ENCODE measurements at places on chromosomes 5 and 9.

- DNase-seq = no peak
These were observed 14.1 kb upstream of the AK3 start for GRCh38 chr9:4755026-4755609.

DNA sequence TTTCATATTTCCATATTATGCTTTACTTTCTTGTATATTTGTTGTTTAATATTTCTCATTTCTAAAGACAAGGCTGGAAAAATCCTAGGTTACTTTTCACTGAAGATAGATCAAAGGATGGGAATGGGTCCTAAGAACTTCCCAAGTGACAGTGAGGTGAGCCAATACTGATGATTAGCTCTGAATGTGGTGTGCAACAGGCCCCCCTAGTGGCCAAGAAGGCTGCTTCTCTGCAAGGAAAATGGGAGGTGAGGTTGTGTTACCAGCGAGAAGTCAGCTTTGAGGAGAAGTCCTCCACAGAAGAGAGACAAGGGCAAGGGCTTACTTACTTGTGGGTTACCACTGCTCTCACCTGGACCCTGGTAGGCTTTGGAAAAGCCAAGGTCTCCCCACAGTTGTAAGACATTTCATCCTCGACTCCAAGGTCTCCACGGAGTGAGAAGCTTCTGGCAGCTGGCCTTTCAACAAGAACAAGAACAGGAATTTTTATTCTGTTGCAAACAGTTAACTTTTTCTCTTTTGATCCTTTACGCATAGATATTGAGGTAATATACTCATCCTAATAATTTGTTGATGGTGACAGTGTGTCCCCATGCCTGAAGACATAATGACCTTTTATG, 69.9 kb downstream of the MAMDC2 start:
- DNase-seq = no peak

DNA sequence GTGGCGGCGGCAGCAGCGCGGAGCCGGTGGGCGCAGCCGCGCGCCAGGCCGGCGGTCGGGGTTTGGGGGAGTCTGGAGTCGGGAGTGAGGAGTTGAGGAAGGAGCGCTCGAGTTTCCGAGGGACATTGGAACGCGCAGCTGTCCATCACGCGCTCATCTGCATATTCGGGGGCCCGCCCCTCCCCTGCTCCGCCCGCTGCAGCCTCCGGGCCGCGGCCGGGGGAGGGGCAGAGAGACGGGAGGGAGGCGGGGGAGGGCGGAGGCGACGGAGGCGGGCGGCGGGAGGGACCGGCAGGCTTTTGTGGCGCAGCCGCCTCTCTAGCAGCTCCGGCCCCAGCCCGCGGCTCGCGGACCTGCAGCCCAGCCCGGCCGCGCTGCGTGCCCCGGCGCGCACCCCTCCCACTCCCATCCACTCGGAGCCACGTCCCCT, at the start of gene IRX2:
IRX2 (minus strand) TSS at position 86 of the 430 bp plus-strand sequence. CDS start 264 bp downstream, outside the sequence.
- no peak for DNase-seq

- no peak for DNase-seq
These were observed 115.2 kb upstream of the SARDH start for GRCh38 chr9:133853331-133853730.

- DNase-seq = no peak
These were observed 15.2 kb upstream of the NSG2 start for GRCh38 chr5:174030286-174030685.

- no peak for DNase-seq
These were observed 253.2 kb downstream of the CDH18 start for GRCh38 chr5:19734776-19735175.

DNA sequence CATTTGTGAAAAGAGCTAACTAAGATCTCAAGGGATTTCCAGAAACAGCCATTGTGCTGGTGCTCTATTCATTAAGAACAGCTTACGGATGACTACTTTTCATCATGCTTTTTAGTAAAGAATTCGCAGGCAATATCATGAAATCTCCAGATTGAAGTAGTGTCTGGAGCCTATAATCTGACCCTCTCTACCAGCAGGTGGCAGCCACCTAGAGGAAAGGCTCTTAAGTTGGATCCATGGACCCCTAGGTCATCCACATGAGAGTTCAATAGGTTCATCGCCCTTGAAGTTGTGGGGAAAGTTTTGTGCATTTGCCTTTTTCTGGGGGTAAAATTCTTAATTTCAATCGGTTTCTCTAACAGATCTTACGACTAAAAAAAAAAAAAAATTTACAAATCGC, 82.3 kb downstream of the SLC1A3 start:
- DNase-seq = no peak

DNA sequence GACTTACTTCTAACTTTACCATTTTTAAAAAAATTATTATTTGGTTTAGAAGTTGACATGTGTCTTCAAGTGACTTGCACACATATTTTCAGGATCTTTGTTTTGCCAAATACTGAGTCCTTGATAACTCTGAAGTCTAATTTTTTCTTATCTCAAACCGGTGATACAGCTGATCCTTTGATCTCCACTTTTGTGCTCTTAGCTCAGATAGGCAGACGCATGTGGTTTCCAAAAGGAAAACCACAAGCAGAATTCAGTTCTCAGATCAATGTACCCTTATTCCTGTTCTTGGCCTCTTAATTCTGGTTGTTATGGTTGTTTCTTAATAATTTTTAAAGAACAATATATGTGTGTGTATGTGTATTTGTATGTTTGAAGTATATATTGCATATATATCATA, 238.3 kb upstream of the EDIL3 start:
- DNase-seq = no peak

- DNase-seq = no peak
These were observed 67.6 kb downstream of the FYB1 start for GRCh38 chr5:39151745-39152144.

- DNase-seq = no peak
These were observed 89.7 kb downstream of the DAP start for GRCh38 chr5:10671041-10672008.

DNA sequence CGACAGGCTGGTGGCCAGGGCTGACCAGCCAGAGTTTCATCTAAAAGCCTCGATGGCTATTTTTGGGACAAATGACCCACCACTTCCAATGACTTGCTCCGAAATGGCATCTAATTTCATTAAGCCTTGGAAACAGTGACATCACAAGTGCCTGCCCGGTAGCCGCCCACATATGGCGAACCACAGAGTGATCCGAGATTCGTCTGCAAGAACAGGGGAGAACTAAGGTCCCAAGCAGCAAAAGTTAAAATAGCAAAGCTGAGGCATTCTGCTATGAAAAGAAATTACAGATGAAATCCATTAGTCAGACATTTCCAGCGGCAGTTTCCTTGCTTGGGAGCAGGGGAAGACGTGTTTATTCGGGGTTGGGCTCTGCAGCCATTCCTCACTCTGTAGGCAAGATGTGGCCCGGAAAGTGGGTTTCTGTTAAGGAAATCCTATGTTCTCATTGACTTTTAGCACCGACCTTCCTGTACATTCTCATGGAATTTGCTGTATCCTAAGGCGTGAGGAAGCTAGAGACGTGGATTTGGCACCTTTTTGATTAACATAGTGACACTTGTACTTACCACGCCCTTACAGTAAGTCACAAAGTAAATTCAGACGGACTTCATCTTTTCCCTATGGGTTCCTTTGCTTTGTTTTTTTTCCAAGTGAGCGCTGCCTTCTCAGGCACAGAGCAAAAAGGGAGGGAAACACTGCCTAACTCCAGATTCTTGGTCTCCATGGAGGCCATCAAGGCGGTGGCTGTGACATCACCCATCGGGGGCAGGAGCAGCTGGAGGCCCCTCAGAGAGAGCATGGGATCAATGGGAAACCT, 45.1 kb downstream of the ERGIC1 start:
- DNase-seq = no peak

DNA sequence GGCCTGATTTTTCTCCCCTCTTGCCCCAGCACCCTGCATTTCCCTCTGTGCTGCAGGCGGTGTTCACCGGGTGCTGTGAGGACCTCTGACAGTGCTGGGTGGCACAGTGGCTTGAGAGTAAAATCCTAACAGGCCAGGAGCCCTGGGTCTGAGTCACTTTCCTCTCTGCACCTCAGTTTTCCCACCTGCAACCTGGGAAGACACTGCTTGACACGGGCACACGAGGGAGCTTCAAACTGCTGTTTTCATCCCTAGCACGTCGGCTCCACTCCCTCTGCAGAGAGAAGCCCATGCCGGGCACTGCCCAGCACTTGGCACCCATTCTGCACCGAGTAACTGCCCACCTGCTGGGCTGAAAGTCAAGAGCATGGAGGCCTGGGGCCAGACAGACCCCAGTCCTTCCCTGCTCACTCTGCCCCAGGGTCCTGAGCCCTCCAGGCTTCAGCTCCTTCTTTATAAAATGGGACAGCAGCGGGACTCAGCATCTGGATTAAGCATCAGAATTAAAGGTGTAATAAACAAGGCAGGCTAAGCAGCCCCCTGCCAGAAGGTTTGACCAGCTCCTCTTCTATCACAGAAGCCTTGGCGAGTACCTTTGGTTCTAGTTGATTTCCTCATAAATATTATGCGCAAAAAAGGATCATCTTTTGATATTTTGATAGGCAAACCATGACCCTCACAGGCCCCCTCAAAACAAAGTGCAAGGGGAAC, 5.2 kb downstream of the GFI1B start:
- DNase-seq = no peak

- DNase-seq = no peak
These were observed 2.0 kb downstream of the SLC2A6 start for GRCh38 chr9:133476941-133477340.

GRCh38 chr5:88860501-88860900, 22.5 kb downstream of the MEF2C start:
- DNase-seq = no peak

- DNase-seq = no peak
These were observed 5.9 kb downstream of the PDLIM7 start for GRCh38 chr5:177491429-177491945.

- DNase-seq = no peak
These were observed 22.8 kb downstream of the SMIM3 start for GRCh38 chr5:150801117-150801927.

- peak; percentile 81 for DNase-seq
These were observed 580 bp upstream of the RFX3 start for GRCh38 chr9:3526165-3526996.

DNA sequence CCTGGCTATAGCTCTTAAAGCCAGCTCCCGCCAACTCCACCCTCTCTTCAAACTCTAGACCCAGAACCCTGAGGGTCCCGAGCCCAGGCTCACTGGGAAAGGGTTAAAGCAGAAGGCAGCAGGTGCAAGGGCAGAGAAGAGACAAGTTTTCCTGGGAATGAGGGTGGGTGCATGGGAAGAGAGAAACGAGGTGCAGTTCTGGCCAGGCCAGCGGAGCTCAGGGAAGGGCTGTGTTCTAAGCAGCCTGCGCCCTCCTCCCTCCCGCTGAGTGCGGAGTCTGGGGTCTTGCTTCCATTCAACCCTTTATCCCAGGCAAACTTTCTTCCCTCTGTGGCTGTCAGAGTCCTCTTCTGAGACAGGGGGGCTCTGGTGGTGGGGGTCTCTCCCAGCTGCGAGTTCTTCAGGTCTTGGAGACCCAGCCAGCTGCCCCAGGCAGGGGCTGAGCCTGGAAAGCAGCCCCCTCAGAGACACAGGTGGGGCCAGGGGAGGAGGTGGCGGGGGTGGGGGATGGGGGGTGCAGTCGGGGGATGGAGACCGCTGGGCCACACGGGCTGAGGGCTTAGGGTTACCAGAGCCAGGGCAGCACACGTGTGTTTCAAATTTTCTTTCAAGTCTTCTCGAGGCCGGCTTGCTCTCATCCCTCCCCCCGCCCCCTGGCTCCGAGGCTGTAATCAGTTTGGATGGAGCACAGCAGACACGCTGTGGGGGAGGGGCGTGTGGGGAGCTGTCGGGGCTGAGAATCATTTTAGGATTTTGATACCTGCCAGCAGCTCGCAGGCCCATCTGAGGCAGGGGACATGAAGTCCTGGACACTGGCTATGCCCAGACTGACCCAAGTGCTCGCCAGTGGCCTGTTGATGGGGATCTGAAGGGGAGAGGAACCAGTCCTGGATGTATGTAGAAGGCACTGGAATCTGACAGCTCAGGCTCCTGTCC, 169.6 kb upstream of the SMIM23 start:
- no peak for DNase-seq

GRCh38 chr5:113081881-113082546, 105.4 kb downstream of the DCP2 start:
- no peak for DNase-seq

DNA sequence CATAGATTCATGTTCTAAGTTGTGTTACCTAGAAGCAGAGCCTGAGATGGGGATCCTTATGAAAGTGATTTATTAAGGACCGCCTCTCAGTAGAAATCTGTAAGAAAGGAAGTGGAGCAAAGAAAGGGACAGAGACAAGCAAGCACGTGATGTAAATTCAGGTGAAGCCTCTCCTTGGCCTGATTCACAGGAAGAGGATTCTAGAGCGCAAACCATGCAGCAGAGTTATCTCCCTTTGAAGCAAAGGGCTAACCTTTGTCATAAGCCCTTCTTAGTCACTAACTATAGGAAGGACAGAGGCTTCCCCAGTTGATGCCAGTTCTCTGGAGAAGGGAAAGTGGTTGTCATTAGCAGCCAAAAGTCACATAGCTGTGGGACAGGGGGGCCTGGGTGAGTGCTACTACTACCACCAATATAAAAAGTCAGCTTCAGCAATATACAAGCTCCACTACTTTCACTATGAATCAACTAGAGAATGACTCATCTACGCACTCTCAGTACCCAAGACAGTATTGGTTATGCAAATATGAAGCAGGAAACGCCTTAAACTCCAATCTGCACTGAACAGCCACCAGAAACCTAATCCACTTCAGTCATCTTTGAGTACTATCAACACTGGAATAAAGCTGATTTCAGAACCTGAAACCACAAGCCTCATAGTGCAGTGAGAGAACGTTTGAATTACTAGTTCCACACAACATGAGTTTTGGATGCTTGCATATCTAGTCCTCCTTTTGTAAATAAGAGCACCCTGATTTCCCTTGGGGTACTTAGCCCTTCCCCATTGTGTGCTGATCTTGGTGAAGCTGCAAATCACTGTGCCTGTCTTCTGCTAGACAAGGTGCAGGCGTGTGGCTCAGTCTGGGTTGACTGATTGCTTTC, 162.7 kb downstream of the ZNF608 start:
- DNase-seq = no peak

- no peak for DNase-seq
These were observed 418.5 kb upstream of the MEF2C start for GRCh38 chr5:89301321-89302025.

- no peak for DNase-seq
These were observed 38.1 kb upstream of the EQTN start for GRCh38 chr9:27335075-27335474.

DNA sequence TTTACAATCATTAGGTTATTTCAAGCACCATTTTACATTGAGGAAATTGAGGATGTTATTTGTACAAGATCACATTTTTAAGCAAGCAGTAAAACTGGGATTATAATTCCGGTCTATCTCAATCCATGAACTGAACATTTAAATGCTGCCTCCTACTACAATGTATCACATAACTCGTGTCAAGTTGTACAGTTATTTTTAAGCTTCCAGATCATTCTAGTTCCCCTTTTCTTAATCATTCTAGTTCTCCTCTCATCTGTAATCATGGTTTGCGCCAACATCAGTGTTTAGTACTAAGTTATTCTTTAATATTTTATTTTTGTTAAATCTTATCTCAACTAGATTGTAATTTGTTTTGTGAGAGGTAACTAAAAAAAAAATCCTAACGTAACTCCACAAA, 2.4 kb upstream of the UHRF2 start:
- DNase-seq = no peak

GRCh38 chr9:134942011-134942787, 24.5 kb upstream of the FCN1 start:
- DNase-seq = no peak

GRCh38 chr5:132251220-132251725, 6.2 kb upstream of the PDLIM4 start:
- no peak for DNase-seq

GRCh38 chr5:125179612-125180011, 433.2 kb upstream of the ZNF608 start:
- no peak for DNase-seq
